ENCODE measurements at places on chromosomes 2 and 18. TPM values are rescaled to one million over a fixed set of nuclear protein-coding genes. Genes with fewer than 3 reads are reported as not detected.

DNA sequence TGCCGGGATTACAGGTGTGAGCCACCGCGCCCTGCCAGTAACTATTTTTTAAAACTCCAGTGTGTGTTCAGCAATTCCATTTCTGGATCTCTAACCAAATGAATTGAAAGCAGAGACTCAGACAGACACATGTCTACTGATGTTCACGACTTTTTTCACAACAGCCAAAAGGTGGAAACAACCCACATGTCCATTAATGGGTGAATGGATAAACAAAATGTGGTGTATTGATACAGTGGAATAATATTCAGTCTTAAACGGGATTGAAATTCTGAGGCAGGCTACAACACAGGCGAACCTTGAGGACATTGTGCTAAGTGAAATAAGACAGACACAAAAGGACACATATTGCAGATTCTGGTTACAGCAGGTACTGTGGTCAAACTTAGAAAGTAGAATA is 55.0 kb downstream of the DDX1 start:
- DNase-seq = no peak

DNA sequence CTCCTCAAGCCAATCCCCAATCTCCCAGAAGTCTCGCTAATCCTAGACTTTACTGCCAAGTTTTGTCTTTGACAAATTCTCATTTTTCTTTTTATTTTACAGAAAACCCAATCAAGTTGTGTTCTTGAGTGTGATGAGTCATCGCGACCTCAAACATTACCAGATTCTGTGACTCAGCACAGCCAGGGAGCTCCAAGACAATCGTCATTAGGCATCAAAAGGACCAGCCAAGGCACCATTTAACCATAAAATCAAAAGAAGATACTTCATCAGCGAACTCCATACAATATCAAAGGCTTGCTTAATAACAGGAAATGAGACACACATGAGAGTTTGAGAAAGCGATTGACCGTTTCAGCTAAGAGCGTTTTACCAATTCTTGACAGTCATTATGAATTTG is 146.2 kb upstream of the AGAP1 start:
- no peak for DNase-seq

- no peak for DNase-seq
Measured at GRCh38 chr2:85974390-85974789, 85.6 kb upstream of the ST3GAL5 start.

DNA sequence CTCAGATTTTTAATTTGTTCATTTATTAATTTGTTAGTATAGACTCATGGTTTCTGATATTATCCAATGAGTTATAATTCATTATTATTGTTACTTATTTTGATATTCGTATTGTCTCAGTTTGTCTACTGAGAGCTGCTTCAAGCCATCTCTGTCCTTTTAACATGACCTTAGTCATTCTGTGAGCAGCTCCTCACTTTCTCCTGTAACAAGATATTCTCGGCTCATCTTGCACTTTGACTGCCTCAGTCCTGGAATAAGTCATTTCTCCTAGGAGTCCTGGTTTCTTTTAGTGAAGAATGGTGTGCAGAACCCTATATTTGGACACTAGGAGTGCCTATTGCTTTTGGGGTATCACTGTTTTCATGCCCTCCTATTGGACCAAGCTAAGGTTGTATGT is 13.2 kb downstream of the ASB1 start:
- no peak for DNase-seq

- DNase-seq = no peak
Measured at GRCh38 chr2:19947184-19947940, 42.5 kb downstream of the WDR35 start.

DNA sequence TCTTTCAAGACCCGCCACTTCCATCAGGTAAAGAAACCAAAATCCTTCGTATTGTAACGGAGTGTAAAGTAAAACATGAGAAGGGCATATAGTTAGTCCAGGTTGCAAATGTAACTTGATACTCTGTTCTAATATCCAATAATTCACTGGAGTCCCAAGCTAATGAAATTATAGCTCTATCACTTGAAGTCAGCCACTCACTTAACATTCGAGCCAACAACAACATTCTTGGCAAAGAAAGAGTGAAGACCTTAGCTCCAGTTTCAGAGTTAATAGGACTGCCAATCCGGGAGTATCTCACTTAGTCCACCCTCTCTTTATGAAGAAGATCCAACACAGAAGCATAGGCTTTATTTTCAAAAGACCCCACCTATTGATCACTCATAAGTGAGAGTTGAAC is 298.0 kb upstream of the SOX11 start:
- DNase-seq = no peak

The SMC6 gene
- total RNA-seq = 6.6 TPM
